ENCODE measurements at places on chromosomes 13 and 19.

DNA sequence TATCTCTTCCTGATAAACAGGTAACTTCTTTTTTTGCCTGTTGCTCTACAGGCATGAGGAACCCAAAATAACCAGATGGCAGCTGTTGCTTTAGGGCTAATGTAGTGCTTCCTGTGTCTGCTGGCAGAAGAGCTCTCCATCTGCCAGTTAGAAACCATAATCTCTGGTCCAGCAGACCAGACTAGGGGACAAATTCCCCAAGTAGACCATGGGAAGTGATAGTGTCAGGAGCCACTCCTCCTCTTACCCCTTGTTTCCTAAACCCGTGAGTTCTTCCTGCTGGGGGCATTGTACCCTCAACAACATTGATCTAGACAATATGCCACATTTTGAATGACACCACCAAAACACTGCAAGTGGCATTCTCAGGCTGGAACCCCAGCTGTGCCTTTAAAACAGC is 135.9 kb downstream of the DLEU7 start:
- DNase-seq, result no peak

DNA sequence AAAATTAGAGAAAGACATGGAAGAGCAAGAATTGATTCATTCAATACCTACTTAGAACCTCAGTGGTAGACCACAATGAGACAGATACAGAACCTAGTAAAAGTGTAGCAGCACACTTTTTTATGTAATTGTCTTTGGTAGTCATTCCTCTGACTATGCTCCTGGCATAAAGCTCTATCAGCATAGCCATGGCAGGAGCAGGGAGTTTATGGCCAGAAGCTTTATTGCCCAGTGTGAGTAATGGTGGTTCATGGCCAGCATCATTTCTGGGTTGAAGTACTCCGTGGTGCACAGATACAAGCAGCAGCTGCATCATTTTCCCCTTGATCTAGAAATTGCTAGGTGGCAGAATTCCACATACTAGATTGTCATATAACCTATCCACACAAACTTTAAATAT is 352.6 kb downstream of the TBC1D4 start:
- no peak for DNase-seq

GRCh38 chr19:49216071-49216470 is 58.5 kb downstream of the TRPM4 start:
- DNase-seq, result no peak

GRCh38 chr19:7480222-7480969 is 8.4 kb downstream of the PEX11G start:
- peak; percentile 49 for DNase-seq

DNA sequence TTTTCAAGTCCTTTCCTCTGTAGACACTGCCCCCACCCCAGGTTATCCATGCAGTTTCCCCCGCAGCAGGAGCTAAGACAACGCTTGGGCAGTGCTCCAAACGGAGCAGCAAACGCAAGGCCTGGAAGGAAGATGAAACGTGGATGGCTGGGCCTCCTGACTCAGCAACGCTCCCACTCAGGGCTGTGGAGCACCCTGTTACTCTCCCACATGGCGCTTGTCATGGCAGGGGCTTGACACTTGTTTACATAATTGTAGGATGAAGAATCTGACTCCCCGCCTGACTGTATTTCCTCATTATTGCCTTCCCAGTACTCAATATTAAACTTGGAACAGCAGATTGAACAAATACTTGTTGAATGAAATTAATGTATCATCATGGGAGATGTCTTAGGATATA is 799 bp upstream of the C1QTNF9B start:
- DNase-seq, result no peak

DNA sequence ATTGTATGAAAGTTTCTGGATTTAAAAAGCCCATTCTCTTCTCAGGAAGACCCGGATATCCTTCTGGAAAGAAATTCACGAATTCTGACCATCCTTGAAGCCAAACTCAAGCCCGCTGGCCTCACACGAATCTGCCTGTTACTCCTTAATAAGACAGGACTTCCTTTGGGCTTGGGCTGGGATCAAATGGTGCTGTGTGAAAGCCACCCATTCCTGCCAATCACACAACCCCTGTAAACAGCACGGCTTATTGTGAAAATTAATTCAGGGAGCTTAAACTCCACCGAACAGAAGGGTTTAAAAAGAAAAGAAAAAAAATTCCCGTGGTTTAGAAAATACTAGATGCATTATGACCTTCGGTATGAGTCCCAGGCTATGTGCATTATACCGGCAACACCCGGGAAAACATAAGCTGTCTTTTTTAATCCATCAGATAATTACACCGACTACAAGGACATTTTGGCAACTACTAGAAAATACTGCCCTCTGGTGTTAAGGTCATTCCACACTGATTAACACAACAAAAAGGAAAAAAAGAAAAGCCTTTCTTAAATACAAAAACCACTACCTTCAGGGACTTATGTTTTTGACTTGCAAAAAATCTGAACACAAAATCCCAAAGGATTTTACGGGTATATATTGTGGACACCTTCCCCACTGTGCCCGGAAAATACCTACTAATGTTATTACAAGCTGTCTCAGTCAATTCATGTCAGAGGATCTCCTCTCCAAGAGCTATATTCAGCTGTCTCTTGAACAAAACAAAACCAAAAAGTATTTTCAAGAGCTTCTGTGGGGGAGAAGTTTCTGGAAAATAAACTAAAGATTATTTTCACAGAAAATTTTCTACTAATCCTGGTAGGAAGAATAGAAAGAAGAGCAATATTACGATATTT is 76.0 kb upstream of the LSM14A start:
- DNase-seq, result no peak

DNA sequence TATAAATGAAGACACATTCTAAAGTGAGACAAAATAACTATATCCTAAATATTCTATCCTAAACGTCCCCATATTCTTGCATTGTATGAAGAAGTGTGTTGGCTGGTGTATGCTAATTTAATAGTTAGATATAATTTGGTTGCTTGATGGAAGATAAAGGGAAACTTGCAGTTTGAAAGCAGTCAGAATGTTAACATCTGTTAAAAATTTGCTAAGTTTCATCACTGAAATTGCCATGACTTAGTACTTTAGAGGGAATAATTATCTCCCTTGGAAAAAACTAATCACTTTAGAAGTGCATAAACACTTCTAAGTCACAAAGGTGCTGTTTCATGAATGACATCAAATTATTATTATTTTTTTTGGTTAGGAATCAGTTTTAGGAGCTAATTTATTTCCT is 61.6 kb downstream of the ITGBL1 start:
- DNase-seq, result no peak

- DNase-seq, result no peak
Observed at GRCh38 chr19:5907241-5907640, 2.6 kb downstream of the VMAC start.

DNA sequence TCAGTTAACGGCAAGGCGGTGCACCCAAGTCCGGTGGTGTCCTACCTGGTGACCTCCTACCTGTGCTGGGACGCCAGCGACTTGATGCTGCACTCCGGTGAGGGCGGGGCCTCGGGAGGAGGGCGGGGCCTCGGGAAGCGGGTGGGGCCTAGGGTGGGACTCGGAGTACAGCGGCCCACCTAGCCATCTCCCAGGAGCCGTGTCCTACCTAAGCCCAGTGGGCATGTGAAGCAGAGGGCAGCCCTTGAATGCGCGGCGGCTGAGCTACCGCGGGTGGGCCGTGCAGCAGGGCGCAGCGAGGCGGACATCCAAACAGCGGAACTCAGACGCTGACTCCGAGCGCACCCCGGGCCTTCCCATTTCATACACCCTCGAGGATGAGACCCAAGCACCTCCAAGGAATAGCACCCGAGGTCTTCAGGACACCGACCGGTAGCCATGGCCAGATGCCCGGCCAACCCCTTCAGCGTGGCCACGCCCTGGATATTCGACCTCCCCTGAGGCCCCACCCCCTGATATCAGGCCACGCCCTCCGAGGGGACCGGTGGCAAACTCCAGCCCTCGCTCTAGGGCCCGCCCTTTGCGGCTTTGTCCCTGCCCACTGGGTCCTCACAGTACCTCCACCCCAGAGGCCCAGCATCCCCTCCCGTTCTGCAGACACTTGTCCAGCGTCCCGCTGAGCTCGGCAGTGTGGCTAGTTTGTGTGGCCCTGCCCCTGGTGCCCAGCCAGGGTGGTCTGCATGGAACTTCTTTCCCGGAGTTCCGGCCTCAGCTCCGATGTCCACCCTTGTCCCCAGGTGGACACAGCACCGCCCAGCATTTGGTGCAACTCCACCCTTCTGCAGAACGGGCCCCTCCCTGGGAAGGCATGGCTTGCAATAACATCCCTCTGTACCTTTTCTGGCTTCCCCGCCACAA is 5.4 kb downstream of the KLK1 start:
- peak; percentile 87 for DNase-seq

Measured in adrenal gland (tissue), 19 donors.